Right atrium auricular region (tissue), 2 donors: ENCODE measurements at places on chromosomes 4 and X. TPM values are rescaled to one million over a fixed set of nuclear protein-coding genes. Genes with fewer than 3 reads are reported as not detected.

DNA sequence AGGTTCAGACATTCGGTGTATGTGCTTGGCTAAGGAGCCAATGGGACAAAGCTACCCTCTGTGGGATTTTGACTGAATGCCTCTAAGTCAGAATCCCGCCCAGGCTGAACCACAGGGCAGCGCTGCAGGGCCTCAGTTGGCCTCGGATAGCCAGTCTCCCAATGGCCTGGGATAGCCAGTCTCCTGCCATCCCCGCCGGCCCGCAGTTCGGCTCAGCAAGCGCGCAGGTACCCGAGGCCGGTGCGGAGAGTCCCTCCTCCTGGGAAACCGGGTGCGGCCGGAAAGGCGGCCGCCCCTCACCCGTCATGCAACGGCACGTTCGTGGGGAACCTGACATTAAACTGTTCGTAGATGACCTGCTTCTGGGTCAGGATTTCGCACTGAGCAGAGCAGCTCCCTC lies 16.1 kb downstream of the PPEF2 start:
- no peak overlapping the region for H3K27ac ChIP-seq
- no peak for DNase-seq
- no peaks in the 10 kb centered on the region for H3K36me3 ChIP-seq
- H3K4me1 ChIP-seq: no peaks in the 10 kb centered on the region
- no peak overlapping the region for H3K4me3 ChIP-seq

The EFHC2 gene
- total RNA-seq: 4.5 TPM

DNA sequence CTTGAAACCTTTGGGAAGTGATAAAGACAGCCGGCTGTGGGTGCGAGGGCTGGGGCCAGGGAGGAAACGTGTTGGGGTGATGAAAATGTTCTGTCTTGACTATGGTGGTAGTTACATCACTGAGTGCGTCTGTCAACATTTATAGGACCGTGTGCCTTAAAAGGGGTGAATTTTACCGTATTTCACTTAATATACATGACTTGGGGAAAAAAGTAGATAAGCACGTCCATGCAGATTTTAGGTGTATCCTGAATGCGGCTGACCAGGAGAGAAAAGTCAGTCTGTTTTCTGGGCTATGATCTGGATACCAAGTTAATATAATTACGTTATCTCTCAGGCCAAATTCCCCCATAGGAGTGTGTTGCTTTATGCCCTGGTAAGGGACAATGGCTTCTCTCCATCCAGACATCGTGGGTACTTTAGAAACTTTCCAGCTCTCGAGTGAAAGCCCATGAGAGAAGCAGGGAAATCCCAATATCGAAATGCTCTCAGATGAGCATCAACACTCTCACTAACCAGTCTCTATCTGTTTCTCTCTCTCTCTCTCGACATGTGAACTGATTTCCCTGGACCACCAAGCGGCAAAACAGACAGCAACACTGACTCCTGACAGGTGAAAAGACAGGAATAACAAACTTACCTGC lies 71.5 kb downstream of the IRF2 start:
- peaks cover 41% of the 10 kb centered on the region for H3K36me3 ChIP-seq
- H3K27me3 ChIP-seq: no peaks in the 10 kb centered on the region

GRCh38 chr4:5447755-5448154 lies 260.6 kb downstream of the EVC2 start:
- H3K4me3 ChIP-seq: no peak overlapping the region
- no peaks in the 10 kb centered on the region for H3K4me1 ChIP-seq
- H3K36me3 ChIP-seq: no peaks in the 10 kb centered on the region
- no peaks in the 10 kb centered on the region for H3K27me3 ChIP-seq
- H3K27ac ChIP-seq: no peak overlapping the region

GRCh38 chr4:180951312-180951711 lies 1291.9 kb upstream of the TENM3 start:
- H3K36me3 ChIP-seq: no peaks in the 10 kb centered on the region
- DNase-seq: no peak
- H3K4me3 ChIP-seq: no peak overlapping the region
- H3K4me1 ChIP-seq: no peaks in the 10 kb centered on the region
- H3K27me3 ChIP-seq: no peaks in the 10 kb centered on the region

The ZFX gene
- total RNA-seq: 32.6 TPM

- H3K27me3 ChIP-seq: no peaks in the 10 kb centered on the region
- H3K27ac ChIP-seq: no peak overlapping the region
- DNase-seq: no peak
- no peaks in the 10 kb centered on the region for H3K4me1 ChIP-seq
- H3K4me3 ChIP-seq: no peak overlapping the region
Observed at GRCh38 chrX:10741003-10741402, 120.6 kb upstream of the MID1 start.

GRCh38 chr4:133550436-133550835 lies 401.3 kb downstream of the PCDH10 start:
- no peak overlapping the region for H3K4me3 ChIP-seq
- H3K4me1 ChIP-seq: no peaks in the 10 kb centered on the region
- no peaks in the 10 kb centered on the region for H3K27me3 ChIP-seq
- no peak overlapping the region for H3K27ac ChIP-seq

- H3K36me3 ChIP-seq: no peaks in the 10 kb centered on the region
- DNase-seq: no peak
- H3K27me3 ChIP-seq: no peaks in the 10 kb centered on the region
- no peak overlapping the region for H3K27ac ChIP-seq
- H3K4me1 ChIP-seq: no peaks in the 10 kb centered on the region
Observed at GRCh38 chr4:82688091-82688795, 110.4 kb downstream of the SCD5 start.

GRCh38 chr4:128812442-128813235 lies 3.1 kb downstream of the JADE1 start:
- H3K4me3 ChIP-seq: peak overlapping the region; percentile 87
- H3K27ac ChIP-seq: peak overlapping the region; percentile 99
- H3K27me3 ChIP-seq: no peaks in the 10 kb centered on the region

- peak overlapping the region; percentile 13 for H3K27ac ChIP-seq
- peaks cover 9% of the 10 kb centered on the region for H3K36me3 ChIP-seq
- no peaks in the 10 kb centered on the region for H3K4me1 ChIP-seq
- H3K4me3 ChIP-seq: no peak overlapping the region
- no peaks in the 10 kb centered on the region for H3K27me3 ChIP-seq
Observed at GRCh38 chr4:2850966-2851798, 7.5 kb downstream of the ADD1 start.

DNA sequence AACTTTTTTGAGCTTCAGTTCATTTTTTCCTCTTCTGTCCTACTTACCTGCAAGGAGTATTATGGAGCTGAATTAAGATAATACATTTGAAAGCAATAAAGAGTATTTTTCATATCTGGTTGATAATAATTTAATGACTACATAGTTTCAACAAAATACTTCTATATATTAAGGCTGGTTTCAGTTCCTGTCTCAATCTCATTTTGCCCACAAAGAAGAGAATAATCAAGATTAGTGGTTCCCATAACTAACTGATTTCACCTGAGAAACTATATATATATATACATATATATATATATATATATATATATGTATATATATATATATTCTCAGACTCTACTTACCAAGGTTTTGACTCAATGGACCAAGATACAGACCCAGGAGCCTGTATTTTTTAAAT lies 87.7 kb upstream of the ATOH1 start:
- DNase-seq: no peak
- no peak overlapping the region for H3K27ac ChIP-seq
- no peaks in the 10 kb centered on the region for H3K4me1 ChIP-seq
- no peaks in the 10 kb centered on the region for H3K36me3 ChIP-seq
- H3K27me3 ChIP-seq: no peaks in the 10 kb centered on the region

DNA sequence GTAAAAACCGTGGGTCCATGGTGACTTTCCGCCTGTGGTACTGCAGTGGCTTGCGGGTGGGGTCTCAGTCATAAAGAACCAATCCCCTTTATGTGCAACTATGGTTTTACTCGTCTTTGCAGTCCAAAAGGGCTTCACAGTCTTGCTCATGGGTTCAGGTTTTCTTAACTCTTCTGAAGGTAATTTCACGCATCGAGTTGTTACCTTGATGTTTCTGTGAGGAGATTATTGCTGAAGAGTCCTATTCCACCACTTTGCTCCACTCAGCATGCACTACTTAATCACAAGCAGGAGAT lies 41.5 kb downstream of the F8 start:
- no peak overlapping the region for H3K27ac ChIP-seq
- no peaks in the 10 kb centered on the region for H3K36me3 ChIP-seq
- H3K4me1 ChIP-seq: no peaks in the 10 kb centered on the region
- no peaks in the 10 kb centered on the region for H3K27me3 ChIP-seq

GRCh38 chrX:19017271-19017670 lies 33.4 kb upstream of the PHKA2 start:
- H3K36me3 ChIP-seq: no peaks in the 10 kb centered on the region
- H3K4me1 ChIP-seq: no peaks in the 10 kb centered on the region
- DNase-seq: no peak
- no peaks in the 10 kb centered on the region for H3K27me3 ChIP-seq
- no peak overlapping the region for H3K4me3 ChIP-seq

The CTAG2 gene
- not detected for total RNA-seq

GRCh38 chr4:145003675-145004074 lies 94.3 kb downstream of the ANAPC10 start:
- DNase-seq: no peak
- H3K4me3 ChIP-seq: no peak overlapping the region
- no peaks in the 10 kb centered on the region for H3K36me3 ChIP-seq
- no peaks in the 10 kb centered on the region for H3K4me1 ChIP-seq
- no peaks in the 10 kb centered on the region for H3K27me3 ChIP-seq

The MMAA gene
- total RNA-seq: 7.0 TPM

DNA sequence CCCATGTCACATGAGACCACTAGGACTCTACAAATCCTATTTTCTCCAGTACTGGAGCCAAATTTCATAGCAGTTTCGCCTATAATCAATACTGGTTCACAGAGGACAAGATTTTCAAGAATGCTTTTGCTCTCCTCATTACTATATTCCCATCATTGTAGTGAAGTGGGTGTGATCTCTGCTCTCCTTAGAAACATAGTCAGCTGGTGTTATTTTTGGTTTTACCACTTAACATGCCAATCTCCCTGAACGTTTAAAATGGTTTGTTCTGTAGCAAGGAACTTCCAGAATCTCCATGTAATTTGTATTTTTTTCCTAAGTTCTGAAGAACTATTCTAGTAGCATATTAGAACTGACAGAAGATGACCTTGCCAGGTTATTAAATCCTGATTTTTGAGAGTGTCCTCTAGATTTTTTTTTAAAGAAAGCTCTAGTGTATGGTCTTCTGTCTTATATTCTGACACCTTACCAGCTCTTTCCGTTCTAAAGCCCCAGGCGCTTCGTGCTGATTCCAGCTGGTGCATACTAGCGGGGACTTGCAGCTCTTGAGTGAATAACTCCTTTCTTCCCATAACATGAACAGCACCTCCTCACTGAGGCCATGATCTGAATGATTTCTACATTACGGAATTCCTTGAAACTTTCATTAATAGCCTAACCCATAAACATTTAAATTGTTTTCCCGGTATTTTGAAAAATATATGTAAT lies 1372.9 kb downstream of the TECRL start:
- no peak overlapping the region for H3K4me3 ChIP-seq
- DNase-seq: no peak
- H3K27ac ChIP-seq: peak overlapping the region; percentile 26
- no peaks in the 10 kb centered on the region for H3K4me1 ChIP-seq
- no peaks in the 10 kb centered on the region for H3K27me3 ChIP-seq

The SERPINA7 gene
- not detected for total RNA-seq

DNA sequence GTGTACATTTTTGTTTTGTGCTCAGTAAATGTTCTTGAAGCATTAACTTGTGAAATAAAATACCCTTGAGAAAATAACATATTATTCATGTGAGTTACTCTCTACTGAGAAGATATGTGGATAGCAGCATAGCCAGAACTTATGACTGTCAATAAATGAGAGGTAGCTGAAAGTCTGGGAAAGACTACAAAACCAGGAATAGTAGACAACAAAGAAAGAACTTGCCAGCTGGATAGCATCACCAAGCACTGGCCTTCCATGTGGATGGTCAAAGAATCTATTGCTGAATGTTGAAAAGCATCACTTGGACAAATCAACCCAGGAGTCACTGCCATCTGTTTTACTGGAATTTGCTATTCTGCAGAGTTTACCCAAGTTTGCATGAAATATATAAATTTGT lies 650.0 kb upstream of the HTR2C start:
- no peaks in the 10 kb centered on the region for H3K4me1 ChIP-seq
- peaks cover 3% of the 10 kb centered on the region for H3K27me3 ChIP-seq
- DNase-seq: no peak
- H3K4me3 ChIP-seq: no peak overlapping the region
- no peak overlapping the region for H3K27ac ChIP-seq
- no peaks in the 10 kb centered on the region for H3K36me3 ChIP-seq

DNA sequence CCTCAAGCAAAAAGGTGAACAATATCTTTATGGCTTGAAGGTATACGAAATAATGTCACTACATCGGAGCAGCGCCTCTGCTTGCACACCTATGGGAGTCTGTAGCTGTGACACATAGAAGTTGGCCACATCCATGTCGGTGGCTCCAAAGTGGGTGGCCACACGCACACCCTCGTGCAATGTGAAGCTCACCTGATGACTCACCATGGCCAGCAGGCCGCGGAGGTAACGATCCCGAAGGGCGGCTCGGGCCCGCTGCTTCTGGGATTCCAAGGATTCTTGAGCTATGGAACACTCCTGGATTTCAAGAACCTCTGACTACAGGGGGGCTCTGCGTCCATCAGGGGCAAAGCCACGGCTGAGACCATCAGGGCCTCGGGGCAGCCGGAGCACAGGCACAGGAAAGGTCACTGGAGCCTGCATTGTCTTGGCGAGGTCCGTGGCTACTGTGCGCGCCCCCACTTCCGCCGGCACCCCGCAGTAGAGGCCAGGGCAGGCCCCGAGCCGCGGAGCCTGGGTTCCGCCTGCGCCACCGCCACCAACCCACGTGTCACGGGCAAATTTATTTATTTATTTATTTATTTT lies 25.2 kb downstream of the NYX start:
- no peak for DNase-seq
- H3K27ac ChIP-seq: no peak overlapping the region
- H3K27me3 ChIP-seq: no peaks in the 10 kb centered on the region

GRCh38 chr4:40195182-40196177 lies 1.4 kb upstream of the RHOH start:
- no peak overlapping the region for H3K27ac ChIP-seq
- no peak overlapping the region for H3K4me3 ChIP-seq
- no peaks in the 10 kb centered on the region for H3K4me1 ChIP-seq
- H3K27me3 ChIP-seq: no peaks in the 10 kb centered on the region
